ENCODE measurements at places on chromosomes 1 and 21.

DNA sequence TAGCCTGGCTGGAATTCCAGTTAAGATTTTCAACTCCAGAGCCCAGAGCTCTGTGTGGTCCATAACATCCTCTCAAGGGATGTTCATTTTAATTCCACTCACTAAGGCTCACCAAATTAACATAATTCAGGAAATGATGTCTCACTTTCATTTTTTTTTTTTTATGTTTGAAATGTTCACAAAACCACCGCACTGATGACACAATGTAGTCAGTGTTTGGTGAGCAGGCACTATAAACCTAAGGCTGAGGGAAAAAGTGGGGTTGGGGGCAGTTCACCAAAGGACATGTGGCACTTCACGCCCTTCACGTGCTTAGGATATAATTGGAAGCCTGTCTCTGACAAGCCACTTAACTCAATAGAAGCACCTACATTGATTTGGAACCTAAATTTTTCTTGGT lies 177.3 kb upstream of the CAMK1G start:
- DNase-seq, result peak; percentile 58

- DNase-seq, result no peak
Observed at GRCh38 chr1:10704368-10704882, 92.0 kb downstream of the CASZ1 start.

GRCh38 chr1:35575416-35575958 lies 2.4 kb downstream of the TFAP2E start:
- DNase-seq, result no peak

- peak; percentile 61 for DNase-seq
Observed at GRCh38 chr1:246703581-246703980, 20.6 kb upstream of the SCCPDH start.

DNA sequence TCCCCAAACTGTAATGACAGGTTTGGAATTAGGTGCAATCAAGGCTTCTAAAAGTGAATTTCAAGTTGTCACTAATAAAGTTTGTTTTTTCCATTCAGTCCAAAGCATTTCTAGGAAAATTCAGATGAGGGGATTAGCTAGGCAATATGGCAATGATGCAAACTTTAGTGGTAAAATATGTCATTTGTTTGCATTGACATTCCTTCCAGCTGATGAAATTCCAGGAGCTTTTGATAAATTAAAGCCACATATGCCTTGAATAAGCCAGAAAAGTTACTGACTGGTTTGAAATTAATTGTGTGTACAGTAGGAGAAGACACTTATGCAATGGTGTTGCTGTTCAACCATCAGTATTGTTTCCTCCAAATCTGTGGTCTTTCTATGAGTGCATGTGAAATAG lies 57.8 kb downstream of the MROH9 start:
- no peak for DNase-seq

- DNase-seq, result no peak
Observed at GRCh38 chr1:182192966-182193365, 131.5 kb upstream of the ZNF648 start.

- DNase-seq, result peak; percentile 74
Observed at GRCh38 chr1:50348449-50349241, 74.6 kb downstream of the DMRTA2 start.

DNA sequence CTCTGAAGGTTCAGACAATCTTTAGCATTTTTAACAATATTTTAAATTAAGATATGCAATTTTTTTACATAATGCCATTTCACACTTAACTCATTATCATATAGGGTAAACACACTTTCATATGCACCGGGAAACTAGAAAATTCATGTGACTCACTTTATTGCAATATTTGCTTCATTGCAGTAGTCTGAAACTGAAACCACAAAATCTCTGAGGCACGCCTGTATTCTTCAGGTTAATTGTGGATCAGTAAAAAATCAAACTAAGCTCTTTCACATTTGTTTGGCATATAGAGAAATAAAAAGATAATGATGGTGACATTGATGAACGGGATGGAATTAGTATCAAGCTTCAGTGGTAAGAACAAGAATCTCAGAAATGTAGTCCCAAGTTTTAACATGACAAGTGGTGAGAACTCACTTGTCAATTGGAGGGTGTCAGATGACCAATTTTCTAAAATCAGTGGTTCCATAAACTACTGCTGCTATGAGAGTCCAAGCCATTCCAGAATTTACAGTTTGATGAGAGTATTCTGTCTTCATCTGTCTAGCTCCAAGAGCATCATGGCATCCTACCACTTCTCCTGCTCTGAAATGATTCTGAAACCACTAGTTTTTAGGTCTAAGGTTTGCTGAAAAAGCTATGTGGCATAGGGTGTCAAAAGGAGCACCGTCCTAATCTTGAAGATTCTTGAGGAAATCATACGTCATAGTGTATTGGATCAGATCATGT lies 281.0 kb downstream of the PTPRC start:
- no peak for DNase-seq

DNA sequence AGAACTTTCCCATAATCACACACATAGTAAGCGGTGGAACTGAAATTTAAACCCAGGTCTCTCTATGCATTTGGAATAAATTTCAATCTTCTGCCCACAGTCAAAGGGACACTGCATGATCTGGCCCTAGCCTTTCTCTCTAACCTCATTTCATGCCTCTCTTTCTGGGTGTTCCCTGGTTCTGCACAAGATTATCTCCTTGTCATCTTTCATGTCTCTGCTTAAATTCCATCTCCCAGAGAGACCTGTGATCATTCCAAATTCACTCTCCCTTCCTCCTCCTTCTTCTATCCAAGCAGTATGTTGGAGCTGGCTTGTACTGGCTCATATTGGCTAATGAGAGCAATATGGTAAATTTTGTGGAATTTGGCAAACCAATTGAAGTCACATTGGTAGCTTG lies 22.2 kb downstream of the ETV3L start:
- DNase-seq, result no peak

- no peak for DNase-seq
Observed at GRCh38 chr1:226656601-226657277, 82.3 kb downstream of the ITPKB start.

- no peak for DNase-seq
Observed at GRCh38 chr1:43552813-43553212, 22.1 kb downstream of the PTPRF start.

DNA sequence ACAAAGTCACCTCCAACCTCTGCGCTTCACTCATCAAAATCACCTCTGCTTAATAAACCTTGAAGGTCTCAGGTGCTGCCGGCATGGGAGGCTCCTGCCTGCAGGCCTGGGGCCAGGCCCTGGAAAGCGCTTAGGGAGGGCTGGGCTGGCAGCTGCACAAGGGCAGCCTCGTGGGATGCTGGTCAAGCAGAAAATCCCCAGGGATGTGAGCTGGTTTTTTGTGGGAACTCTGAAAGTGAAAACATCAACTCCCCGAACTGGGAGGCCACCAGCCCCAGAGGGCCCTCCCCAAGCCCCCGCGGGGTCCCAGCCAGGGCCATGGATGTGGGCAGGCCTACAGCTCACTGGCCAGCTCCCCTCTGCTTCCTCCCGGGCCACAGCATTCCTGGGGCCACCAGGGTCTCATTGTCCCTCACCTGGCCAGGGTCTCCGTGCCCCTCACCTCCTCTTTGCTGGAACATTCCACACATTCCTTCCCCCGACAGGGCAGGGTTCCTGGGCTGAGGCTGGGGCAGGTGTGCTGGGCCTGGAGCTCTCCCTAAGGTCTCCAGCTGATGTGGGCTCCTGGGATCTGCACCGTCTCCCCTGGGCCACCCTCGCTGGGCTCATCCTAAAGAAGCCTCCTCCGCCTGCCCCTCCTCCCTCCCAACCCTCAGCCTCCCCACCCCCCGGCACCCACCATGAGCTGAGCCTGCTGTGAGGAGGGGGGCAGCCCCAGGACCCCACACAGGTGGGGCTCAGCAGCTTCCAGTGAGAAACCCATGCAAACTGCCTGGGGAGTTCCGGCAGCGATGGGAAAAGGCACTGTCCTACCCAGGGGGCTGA lies 36.0 kb upstream of the POFUT2 start:
- DNase-seq, result no peak

DNA sequence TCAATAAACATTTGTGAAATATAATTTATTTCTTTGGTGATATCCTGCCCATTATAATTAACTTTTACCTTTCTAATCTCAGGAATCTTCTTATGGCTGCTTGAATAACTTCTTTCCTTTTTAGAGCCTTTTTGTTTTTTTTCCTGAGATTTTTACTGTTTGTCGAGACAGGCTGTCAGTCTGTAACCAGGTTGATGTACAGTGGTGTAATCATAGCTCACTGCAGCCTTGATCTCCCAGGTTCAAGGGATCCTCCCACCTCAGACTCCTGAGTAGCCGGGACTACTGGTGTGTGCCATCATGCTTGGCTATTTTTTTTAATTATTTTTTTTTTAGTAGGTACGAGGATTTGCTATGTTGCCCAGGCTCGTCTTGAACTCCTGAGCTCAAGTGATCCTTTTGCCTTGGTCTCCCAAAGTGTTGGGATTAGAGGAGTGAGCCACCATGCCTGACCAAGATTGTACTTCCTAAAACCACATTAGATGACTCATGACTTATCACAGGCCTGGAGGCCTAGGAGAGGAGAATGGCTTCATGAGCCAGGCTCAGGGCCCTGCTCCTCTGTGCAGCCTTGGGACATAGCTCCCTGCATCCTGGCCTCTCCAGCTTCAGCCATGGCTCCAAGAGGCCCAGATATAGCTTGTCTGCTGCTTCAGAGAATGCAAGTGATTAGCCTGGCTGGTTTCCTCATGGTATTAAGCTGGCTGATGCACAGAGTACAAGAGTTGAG lies 48.6 kb downstream of the CTH start:
- DNase-seq, result no peak

DNA sequence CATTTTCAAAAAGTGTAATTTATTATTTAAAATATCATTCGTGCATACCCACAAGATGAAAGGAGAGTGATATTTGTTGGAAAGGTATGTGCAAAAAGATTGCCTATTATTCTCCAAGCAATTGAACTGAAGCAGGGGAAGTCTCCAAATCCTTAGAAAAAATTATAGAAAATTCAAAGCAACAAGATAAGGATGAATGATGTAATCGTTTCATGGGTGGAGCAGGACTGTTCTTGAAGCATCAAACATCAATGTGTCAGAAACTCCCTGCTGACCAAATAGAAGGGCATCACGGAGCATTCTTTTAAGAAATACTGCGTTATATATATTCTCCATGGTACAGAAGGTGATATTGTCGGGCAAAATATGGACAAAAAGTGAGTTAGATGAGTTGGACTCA lies 87.9 kb upstream of the SPAG17 start:
- DNase-seq, result no peak

- DNase-seq, result no peak
Observed at GRCh38 chr1:207817166-207817565, 65.3 kb downstream of the CD46 start.

DNA sequence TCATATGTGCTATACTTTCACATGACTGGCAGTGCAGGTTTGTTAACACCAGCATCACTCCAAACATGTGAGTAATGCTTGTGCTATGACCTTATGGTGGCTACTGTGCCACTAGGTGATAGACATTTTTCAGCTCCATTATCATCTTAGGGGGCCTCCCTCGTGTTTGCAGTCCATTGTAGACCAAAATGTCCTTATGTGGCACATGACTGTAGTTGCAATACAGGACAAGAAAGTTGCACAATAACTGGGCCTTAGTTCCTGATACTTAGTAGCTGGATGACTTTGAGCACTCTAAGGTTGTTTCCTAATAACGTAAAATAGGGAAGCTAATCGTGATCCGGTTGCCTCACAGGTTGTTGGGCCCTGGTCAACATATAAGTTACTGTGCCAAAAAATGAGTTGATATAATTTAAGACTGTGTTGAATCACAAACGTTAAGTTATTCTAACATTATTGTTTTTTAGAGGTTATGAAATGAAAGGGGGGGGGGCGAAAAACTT lies 511 bp upstream of the SNX27 start:
- DNase-seq, result peak; percentile 58

DNA sequence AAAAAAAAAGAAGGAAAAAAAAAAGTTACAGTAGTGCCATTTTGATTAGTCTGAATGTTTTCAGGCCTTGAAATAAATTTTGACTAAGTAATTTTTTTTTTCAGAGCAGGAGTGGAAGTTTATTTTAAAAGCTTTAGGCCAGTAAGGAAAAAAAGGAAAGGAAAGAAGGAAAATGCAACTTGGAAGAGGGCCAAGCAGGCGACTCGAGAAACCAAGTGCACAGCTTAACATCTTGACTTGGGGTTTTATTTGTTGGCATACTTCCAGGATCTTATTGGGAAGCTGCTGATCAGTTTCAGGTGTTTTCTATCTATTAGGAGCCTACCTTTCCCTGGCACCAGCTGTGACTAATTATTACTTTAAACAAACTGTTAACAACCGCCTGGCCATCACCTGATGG lies 41.7 kb downstream of the ATF3 start:
- DNase-seq, result no peak

DNA sequence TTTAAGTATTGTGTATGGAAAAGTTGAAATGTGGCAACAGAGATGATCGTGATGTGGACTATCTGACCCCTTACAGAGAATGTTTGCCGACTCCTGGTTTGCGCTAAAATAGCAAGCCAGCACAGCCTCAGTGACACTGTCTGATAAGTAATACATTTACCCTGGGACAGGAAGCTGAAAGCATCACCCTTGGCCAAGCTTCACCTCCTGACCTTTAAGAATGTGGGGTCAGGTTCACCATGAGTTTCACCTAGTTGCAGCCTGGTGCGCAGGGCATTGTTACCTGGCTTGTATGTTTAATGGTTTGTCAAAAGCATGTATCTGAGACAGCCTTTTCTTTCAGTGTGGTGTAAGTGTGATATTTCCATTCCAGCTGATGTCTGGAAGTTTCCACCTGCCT lies 29.2 kb downstream of the TRAF5 start:
- DNase-seq, result no peak

GRCh38 chr1:237894131-237894530 lies 3.4 kb upstream of the ZP4 start:
- DNase-seq, result no peak

GRCh38 chr21:38229260-38229877 lies 27.4 kb upstream of the KCNJ15 start:
- peak; percentile 37 for DNase-seq

GRCh38 chr1:205851993-205852392 lies 2.1 kb upstream of the PM20D1 start:
- no peak for DNase-seq

DNA sequence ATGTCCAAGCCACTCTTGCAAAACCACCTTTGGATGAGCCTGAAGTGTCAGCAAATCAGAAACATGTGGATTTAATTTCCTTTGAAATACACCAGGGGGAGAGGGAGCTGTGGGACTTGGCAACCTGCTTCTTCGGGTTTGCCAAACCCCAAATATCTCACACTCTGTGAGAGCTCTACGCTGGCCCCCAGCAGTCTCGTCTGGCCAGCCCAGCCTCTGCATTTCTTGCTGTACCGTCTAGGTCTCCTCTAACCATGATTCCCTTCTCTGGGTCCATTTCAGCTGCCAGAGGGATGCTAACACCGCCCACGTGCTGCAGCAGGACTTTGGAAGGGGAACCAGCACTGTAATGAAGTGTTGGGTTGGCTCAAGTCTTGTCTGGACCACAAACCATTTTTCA lies 114.6 kb downstream of the MRPS6 start:
- no peak for DNase-seq

DNA sequence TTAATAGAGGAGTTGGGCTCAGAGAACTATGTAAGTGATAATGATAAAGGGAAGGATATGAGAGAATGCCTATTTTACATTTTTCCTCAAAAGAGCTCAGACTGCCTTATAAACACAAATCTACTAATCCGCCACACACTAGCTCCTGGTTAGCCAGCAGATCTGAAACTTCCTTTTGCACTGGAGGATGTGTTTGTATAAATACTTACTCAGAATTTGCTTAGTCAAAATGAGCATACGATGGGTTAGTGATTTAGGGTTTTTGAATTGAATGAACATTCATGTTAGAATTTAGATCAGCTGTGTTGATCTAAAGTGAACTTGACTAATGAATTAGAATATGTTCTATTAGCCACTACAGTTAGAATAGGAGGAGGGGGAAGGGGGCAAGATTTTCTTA lies 9.1 kb upstream of the IER5 start:
- DNase-seq, result no peak
